ENCODE measurements at places on chromosomes 1 and 21.

- no peak for DNase-seq
Measured at GRCh38 chr1:169568497-169568896, 17.8 kb downstream of the F5 start.

DNA sequence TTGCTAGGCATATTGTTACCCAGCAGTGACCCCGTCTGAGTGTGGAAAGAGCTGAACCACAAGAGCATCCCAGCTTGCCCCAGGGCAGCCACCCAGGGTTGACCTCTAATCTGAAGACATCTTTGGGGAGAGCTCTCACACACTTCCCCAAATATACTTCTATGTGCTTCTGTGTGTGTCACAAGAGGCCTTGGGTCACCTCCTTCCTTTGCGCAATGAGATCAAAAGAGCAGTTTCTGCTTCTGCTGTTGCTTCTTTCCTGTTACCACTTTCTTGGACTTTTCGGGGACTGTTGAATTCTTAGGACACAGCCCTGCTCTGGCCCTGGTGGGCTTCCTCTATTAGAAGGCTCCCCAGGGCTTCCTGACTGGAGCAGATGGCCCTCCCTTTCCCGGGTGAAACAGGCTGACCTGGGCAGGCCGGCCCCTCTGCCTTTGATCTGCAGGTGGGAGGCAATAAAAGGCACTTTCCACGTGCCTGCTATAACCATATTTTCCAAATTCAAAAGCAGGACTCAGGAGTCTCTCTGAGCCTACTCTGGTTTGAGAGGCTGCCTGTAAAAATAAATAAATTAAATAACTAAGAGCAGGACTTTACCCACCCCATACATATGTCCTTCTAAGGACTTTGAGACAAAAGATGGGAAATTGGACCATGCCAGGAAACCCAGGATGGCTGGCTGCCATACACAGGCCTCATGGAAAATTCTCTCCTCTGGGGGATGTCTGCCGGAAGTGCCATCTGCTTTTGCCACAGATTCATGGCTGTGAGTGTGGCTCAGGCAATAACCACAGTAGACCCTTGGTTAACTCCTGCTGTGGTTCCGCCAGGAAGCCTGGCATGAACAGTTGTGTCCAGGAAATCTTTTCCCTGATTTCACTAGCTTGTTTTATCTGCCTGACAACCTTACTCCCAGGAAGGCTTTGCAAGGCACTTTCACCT, 28.3 kb upstream of the RCSD1 start:
- DNase-seq, result no peak

DNA sequence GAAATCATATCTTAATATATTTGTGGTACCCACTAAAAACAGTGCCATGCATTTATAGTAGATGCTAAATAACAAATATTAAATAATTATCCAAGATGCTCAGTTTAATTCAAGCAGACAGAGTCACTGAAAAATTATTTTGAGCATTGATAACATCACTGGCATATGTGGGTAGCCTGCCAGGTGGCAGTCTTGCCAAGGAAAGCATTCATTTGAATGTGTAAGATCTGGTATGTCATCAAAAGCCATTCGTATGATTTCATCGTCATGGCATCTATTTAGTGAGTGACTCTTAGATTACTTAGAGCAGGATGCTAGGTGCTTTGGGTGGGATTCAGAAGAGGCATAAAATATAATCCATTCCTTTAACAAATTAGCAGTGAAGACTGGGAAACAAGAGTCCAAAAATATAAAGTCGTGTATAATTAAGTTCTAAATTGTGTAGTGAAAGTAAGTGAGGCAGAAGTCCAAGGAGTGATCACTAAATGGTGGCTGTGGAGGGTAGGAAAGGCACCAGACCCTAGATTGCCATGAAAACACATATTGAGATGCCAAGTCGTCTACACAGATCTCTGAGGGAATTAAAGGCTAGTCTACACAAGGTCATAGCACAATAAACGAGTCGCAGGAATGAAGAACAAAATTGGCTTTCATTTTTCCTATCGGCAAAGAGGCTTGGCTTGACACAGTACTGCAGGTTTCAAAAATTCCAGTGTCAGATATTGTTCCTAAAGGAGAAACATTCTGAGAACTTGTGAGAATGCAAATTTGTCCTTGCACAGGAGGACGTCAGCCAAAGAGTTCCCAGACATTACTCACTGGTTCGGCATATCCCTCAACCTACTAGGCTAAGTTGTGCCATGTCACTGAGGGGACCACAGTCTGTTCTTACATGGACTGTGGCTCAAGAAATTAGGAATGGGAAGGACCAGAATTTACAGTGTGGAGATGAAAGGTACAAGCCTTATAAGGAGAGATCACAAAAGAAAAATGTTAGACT, 130.8 kb downstream of the LYPLAL1 start:
- DNase-seq, result no peak

GRCh38 chr1:40901886-40902852, 40.0 kb upstream of the CITED4 start:
- DNase-seq, result no peak

GRCh38 chr1:18166341-18166740, 58.7 kb downstream of the IGSF21 start:
- no peak for DNase-seq

- DNase-seq, result no peak
Measured at GRCh38 chr1:28097100-28097472, 8.7 kb upstream of the EYA3 start.

GRCh38 chr1:112172294-112172882, 182.9 kb upstream of the KCND3 start:
- no peak for DNase-seq

- no peak for DNase-seq
Measured at GRCh38 chr1:202329891-202330290, 11.8 kb downstream of the UBE2T start.

- DNase-seq, result no peak
Measured at GRCh38 chr1:182206626-182207239, 145.2 kb upstream of the ZNF648 start.

- DNase-seq, result no peak
Measured at GRCh38 chr1:20143318-20143717, 4.2 kb downstream of the PLA2G2F start.

DNA sequence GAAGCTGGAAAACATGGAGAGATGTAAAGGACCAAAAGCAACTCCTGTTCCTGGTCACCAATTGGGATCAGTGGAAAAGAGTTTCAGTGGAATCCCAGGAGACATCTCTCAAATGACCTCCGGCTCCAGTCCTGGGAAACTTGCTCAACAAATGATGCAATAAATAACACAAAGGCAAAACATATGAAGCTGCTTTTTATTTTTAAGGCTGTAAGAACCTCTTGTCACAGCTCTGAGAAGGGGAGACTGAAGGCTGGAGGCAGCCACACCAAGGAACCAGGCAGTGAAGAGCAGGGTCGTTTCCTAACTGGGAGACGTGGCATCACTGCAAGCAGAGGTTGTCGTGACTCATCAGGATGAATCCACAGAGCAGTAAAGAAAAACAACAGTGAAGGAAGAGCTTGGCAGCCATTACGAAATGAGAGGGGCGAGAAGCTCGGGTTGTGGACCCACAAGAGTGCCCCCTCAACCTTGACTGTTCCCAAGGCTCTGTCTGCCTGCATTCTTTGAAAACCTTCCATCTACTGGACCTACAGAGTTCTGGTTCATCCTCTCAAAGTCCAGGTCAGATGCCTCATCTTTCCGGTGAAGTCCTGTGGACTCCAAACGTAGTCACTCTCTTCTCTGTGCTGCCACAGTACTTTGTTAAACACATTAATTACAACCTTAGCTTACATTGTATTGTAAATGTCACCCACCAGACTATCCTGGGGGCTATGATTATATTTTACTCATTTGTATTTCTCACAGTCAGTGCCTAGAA, 32.1 kb downstream of the JAK1 start:
- no peak for DNase-seq

GRCh38 chr1:116436611-116436970, 63.5 kb downstream of the ATP1A1 start:
- no peak for DNase-seq

DNA sequence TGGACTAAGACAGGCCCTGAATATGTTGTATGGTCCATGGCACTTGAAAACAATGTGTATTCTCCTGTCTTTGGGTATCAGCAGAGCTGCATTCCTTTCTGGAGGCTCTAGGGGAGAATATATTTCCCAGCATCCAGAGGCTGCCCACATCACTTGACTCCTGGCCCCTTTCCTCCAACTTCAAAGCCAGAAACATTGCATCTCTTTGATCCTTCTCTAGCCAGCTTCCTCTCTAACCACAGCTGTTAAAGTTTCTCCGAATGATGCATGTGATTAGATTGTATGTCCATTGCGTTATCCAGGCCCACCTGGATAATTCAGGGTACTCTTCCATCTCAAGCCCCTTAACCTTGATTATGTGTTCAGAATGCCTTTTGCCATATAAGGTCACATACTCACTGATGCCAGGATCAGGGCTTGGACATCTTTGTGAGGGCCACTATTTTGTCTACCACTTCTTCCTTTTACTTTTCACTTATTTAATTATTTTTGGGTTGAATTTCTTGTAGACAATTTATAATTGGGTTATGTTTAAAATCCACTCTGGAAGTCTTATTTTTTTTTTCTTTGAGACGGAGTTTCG, 5.3 kb downstream of the CHD1L start:
- DNase-seq, result no peak

GRCh38 chr1:220371324-220371723, 99.1 kb upstream of the RAB3GAP2 start:
- no peak for DNase-seq

GRCh38 chr1:47184090-47184821, 5.6 kb downstream of the PDZK1IP1 start:
- DNase-seq, result no peak

DNA sequence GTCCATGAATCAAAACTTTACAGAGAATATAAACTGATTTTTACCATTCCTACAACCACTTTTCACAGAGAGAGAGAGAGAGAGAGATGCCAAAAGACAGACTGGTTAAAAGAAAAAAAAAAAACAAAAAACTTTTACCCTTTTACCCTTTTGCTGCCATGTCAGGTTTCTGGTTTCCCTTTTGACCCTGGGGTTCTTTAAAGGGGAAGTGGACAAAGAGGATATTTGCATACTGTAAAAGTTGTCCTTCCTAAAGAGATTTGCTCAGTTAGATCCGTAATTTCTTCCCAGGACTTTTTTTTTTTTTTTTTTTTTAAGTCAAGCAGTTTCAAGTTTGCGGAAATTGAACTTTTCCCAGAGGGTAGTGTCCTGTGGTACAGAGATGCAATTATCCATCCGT, 287.8 kb upstream of the RGS18 start:
- no peak for DNase-seq

DNA sequence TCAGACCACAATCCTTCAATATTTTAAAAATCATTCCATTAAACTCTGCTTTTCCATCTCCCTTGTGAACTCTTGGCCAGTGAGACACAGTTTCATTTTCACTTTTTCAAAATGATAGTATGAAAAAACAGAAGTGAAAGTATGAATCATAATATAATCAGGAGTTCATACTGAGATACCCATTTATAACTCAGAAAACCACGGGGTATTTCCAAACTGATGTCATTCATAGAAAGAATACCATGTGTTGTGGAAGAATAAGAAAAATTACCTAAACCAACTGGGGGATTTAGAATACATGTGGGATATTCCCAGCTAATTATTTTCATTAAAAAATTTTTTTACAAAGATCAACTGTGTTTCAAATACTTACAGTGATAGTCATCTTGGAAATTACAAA, 149.9 kb downstream of the MRPL39 start:
- no peak for DNase-seq

- DNase-seq, result no peak
Measured at GRCh38 chr1:201015551-201016091, 7.9 kb downstream of the KIF21B start.

DNA sequence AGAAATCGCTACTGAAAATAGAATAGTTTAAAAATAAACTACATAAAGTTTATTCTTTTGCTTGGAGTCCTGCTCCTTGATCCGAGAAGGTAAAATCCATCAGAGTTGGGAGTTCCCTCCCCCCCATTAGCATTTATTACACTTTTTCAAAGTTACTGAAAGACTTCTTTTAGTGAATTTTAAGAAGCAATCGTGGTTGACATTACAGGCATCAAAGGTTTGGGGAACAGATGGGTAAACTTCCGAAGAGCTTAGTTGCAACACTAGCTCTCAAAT, 31.0 kb upstream of the NFIA start:
- no peak for DNase-seq

GRCh38 chr1:47527653-47528272, 89.9 kb downstream of the FOXD2 start:
- DNase-seq, result no peak

DNA sequence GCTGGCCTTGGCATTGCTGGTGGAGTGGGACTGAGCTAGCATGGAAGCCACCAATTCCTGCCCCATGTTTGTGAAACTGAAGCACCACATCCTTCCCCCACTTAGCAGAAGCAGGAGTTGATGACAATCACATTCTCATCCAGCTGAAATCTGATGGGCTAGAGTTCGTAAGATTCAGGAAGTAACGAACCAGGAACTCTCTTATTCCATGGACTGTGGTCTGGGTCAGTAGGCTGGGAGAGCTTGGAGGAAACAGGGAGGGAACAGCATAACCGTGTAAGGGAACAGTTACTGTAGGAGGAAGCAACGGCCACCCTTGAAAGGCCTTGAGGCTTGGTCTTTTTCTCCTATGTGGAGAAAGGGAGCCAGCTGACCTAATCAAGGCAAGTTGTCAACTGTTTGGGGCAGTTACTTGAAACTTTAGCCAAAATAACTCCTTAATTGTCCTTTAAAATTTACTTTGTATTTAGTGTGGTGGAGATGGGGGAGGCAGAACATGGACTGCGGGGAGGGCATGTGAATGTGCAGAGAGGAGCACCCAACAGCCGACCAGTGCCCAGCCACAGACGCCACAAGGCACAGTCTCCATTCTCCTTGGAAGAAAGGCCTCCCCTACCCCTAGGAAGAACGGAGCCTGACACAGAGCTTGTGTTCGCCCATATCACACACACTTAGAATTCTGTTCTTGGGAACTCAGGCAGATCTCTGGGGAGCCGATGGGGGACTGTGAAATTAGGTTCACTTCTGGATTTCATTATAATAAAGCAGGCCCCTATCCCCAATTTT, 2.0 kb upstream of the COQ8A start:
- no peak for DNase-seq

- no peak for DNase-seq
Measured at GRCh38 chr1:230567221-230567575, 75.1 kb upstream of the COG2 start.

- no peak for DNase-seq
Measured at GRCh38 chr21:31348188-31348587, 4.1 kb upstream of the TIAM1 start.

- DNase-seq, result no peak
Measured at GRCh38 chr1:82405333-82405732, 604.6 kb downstream of the ADGRL2 start.

GRCh38 chr1:64392109-64392508, 77.8 kb upstream of the CACHD1 start:
- no peak for DNase-seq

DNA sequence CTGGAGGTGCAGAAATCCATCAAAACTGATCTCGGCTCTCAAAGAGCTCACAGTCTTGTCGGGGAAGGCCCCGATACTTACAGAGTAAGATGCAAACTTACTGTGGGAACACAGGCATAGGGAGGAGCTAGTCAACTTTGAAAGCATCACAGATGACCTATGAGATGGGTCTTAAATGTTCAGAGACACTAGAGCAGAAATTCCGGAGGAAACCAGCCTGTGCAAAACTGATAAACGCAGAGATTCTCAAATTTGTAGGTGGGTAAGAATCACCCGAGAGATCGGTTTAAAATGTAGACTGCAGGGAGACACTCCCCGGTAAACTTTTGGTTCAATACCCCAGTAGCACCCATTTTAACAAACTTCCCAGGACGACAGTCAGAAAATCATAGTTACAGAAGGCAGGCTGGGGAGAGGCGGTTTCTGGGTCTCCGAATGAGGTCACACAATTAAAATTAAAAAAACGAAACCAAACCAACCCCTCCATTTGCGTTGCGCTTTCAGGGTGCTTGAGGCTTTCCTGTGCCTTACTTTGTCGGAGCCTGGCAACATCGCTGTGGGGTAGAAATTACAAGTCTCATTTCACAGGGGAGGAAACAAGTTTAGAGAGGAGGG, 755 bp upstream of the THRAP3 start:
- peak; percentile 32 for DNase-seq
